ELR (cell line): ENCODE measurements at places on chromosomes 1 and 21.
A peak's percentile ranks its signal among the peaks of the same experiment; 100 is the strongest.

- no peak for DNase-seq
Observed at GRCh38 chr21:16741141-16741665, 771.6 kb upstream of the CXADR start.

GRCh38 chr1:11730429-11730891 lies 5.5 kb upstream of the AGTRAP start:
- peak; percentile 50 for DNase-seq

GRCh38 chr1:245860657-245861544 lies 646.2 kb downstream of the SMYD3 start:
- no peak for DNase-seq

DNA sequence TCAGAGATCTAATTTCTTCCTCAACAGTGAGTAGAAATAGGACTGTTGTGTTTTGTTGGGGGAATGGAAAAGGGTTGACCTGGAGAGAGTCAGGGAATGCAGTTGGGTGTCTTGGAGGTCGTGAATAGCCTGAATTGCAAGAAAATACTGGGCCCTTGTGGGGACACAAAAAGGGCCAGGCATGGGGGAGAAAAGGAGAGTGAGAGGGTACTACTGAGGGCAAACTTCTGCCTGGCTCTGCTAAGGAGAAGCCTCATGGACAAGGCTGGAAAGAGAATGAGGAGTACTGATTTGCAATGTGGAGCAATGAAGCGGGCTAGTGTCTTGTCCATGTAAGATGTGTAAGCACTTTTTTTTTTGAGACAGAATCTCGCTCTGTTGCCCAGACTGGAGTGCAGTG lies 96.2 kb upstream of the IRF2BP2 start:
- no peak for DNase-seq

DNA sequence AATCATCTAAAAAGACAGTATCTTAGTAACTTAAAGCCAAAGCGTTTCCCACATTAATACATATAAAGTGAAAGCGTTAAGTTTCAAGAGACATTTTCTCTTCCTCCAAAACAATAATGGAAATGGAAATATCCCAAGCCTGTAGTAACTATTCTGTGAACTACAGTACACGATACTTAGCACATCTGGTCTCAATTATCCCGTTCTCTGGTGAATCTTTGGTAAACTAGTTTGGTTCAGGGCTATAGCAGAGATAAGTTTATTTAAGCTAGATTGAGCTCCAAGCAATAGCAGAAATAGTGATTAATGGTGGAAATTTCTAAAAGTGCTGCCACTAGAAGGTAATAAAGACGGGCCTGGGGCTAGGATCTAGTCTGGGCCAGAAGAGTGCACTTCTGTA lies 55.2 kb downstream of the PCNX2 start:
- no peak for DNase-seq

DNA sequence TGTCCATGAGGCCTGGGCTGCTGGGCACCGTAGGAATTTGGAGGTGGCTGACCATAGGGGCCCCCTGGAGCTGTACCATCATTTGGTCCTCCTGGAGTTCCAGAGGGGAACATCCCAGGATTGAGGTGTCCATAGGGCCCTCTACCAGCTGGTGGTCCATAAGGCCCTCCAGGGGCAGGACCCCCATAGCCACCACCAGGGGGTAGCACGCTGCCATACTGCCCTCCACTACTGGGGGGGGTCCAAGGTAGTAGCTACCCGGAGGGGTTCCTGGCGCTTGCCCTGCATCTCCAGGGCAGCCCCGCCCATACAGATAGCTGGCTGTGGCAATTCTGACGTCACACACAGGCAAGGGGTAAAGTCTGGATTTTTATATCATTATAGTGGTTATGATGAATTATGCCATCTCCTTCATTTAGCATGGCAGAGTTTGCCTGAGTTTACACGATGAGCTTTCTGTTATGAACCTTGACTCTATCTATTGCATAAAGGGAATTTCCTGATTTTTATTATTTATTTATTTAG lies 13.2 kb downstream of the MDM4 start:
- DNase-seq, result no peak

GRCh38 chr1:203278082-203278884 lies 27.0 kb upstream of the BTG2 start:
- peak; percentile 57 for DNase-seq

DNA sequence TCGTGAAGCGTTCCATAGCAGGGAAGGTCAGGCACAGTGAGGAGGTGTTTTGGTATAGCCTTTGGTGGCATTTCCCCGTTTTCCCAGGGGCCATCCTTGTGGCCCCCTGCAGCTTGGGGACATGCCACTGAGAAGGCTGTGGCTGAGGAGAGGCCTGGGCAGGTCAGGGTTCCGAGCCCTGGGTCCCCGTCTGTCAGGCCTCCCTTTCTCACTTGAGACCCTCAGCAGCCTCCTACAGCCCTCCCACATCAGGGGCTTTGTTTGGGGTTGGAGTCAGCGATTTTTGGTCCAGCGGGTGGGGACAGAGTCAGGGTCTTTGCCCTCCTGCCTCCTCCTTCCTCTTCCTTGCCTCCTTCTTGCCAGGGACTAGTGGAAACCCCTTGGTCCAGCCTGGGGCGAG lies 22.2 kb downstream of the LDLRAP1 start:
- no peak for DNase-seq

DNA sequence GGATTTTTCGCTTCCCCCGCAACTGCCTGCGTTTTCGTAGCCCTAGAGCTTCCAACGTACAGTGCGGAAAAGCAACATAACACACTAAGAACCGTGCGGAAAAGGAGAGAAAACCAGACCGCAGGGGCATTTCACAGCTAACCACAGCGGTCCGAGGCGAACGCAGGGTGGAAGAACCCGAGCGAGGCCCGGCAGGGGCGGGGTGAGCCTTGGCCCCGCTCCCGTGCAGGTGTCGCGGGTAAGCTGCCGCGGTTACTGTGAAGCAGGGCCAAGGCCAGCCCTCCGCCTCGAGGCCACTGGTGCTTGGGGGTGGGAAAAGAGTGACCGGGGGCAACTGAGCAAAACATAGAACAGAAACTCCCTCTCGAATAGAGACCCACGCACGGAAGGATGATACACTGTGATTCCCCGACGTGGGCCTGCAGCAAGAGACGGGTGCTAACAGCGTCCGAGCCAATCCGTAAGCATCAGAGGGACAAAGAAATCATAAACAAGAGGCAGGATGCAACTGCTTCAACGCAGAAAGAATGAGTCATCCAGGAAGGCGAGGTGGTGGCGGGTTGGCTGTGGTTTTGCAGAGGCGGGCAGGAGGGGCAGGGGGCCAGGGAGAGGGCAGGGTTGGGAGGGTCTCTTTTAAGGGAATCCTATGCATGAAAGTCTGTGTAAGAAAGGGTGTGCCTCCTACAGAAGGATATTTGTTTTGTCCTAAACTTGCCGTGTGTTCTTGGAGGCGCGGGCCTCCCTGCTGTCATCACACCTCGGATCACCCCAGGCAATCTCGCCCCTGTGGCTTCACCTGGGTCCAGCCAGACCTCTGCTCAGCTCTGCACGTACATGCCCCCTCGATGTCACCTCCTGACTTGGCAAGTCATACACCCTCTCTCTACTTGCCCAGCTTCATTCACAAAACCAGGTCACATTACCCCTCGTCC lies 7.3 kb downstream of the GNG4 start:
- peak; percentile 77 for DNase-seq

DNA sequence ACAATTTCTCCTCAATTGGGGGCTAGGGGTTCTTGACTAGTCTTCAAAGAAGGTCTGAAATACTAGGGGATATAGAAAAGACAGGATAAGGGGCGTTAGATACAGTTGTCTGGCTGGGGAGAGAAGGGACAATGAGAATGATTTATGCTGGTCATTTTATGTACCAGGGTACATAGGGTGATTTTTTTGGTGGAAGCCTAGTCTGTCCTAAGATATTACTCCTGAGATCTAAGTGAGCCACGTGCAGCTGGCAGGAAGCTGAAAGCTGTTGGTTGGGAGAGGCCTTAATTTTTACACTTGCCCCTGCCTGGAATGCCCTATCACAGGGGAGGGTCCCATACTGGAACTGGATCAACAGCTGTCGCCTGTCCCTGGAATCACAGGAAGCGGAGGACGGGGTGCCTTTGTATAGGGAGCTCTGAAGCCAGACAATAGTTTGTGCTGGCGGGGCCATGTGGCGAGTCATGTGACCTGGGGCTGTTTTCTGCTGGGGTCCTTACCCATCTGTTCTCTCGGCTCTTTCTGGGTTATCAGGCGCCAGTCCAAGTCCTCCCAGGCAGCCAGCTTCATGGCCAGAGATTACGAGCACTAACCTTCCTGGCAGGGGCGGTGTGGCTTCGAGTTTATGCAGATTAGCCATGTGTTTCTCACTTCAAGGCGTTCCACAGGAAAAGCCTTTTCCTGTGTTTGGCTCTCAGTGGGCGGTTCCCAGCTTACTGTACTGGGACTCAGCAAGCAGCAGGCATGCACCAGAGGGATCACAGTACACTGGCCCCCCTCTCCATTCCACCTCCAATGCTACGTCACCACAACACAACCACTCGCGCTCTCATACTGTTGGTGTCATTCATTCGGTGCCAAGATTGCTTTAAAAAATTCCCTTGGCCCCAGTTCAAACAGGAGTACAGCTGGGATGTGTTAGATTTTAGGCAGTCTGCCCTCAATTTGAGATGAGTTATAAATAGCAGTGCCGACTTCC lies 27.5 kb downstream of the ARID1A start:
- DNase-seq, result peak; percentile 88

DNA sequence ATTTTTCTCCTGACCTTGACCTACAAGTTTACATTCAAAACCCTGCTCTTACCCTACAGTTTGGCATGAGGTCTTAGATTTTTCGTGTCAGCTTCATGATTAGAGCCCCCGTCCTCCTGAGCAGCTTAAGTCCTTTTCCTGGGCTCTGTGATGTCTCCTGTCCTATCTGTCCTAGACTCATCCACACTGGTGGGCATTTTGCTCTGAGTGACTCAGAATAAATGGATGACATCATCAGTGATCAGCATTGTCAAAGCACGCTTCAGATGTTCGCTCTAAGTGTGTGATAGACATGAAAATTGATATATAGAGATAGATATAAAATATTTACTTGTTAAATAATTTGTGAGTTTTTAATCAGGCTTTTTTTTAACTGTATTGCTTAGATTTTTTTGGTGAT lies 21.8 kb downstream of the RGS13 start:
- DNase-seq, result peak; percentile 34

DNA sequence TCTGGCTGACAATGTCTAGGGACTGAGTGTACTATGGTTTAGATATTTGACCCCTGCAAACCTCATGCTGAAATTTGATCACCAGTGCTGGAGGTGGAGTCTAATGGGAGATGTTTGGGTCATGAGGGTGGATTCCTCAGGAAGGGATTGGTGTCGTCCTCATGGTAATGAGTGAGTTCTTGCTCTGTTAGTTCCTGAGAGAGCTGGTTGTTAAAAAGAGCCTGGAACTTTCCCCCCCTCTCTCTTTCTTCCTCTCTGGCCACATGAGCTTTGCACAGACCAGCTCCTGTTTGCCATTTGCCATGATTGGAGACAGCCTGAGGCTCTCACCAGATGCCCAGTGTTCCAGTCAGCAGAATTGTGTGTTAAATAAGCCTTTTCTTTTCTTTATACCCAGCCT lies 36.6 kb upstream of the CNIH3 start:
- DNase-seq, result peak; percentile 53
